ENCODE measurements at places on chromosomes 16 and 17. TPM values are rescaled to one million over a fixed set of nuclear protein-coding genes. Genes with fewer than 3 reads are reported as not detected.

Gene CPHXL2
- total RNA-seq, result not detected

Gene TPSD1
- total RNA-seq, result not detected

Gene SDR42E2
- total RNA-seq, result under 0.01 TPM

Gene KRTAP4-3
- total RNA-seq, result not detected

Gene CCL5
- 0.29 TPM for total RNA-seq
